ENCODE measurements at places on chromosomes 1 and 21.

- no peak for DNase-seq
Measured at GRCh38 chr1:58968360-58968952, 184.6 kb upstream of the JUN start.

- DNase-seq, result peak; percentile 11
Measured at GRCh38 chr1:36411674-36412648, 14.3 kb upstream of the LSM10 start.

- no peak for DNase-seq
Measured at GRCh38 chr1:232108598-232108997, 482.0 kb downstream of the DISC1 start.

GRCh38 chr21:42760951-42761751 is 107.7 kb downstream of the PDE9A start:
- no peak for DNase-seq

- no peak for DNase-seq
Measured at GRCh38 chr1:81547912-81548303, 252.8 kb upstream of the ADGRL2 start.

GRCh38 chr1:69077633-69078032 is 490.1 kb upstream of the LRRC7 start:
- DNase-seq, result no peak

Data from activated T-helper 9 cell treated with anti-CD3 and anti-CD28 coated beads, Interleukin-2, amount 50 U/mL, for 16 hours (primary cell).